ENCODE measurements at places on chromosomes 16 and 17. TPM values are rescaled to one million over a fixed set of nuclear protein-coding genes. Genes with fewer than 3 reads are reported as not detected.

DNA sequence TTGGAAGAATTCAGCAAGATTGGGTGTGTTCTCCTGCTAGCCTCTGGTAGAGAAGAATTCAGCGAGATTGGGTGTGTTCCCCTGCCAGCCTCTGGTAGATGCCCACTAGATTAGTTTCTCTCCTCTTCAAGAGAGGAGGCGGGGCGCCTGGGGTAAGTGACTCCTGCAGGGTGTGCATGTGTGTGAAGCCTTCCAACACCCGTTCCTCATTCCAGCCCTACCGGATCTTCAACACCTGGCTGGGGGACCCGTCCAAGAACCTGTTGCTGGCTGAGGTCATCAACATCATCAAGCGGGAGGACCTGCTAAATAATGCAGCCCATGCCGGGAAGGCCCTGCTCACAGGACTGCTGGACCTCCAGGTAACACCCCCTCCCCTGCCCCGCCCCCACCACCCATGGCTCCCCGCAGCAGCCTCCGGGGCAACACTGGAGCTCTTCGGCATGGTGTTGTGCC is 21.3 kb downstream of the TMEM186 start:
- H3K27me3 ChIP-seq = no peaks in the 10 kb centered on the region
- H3K4me1 ChIP-seq = no peaks in the 10 kb centered on the region
- no peak overlapping the region for H3K4me3 ChIP-seq
- H3K36me3 ChIP-seq = peaks cover 4% of the 10 kb centered on the region
- DNase-seq = no peak
- H3K27ac ChIP-seq = no peak overlapping the region

DNA sequence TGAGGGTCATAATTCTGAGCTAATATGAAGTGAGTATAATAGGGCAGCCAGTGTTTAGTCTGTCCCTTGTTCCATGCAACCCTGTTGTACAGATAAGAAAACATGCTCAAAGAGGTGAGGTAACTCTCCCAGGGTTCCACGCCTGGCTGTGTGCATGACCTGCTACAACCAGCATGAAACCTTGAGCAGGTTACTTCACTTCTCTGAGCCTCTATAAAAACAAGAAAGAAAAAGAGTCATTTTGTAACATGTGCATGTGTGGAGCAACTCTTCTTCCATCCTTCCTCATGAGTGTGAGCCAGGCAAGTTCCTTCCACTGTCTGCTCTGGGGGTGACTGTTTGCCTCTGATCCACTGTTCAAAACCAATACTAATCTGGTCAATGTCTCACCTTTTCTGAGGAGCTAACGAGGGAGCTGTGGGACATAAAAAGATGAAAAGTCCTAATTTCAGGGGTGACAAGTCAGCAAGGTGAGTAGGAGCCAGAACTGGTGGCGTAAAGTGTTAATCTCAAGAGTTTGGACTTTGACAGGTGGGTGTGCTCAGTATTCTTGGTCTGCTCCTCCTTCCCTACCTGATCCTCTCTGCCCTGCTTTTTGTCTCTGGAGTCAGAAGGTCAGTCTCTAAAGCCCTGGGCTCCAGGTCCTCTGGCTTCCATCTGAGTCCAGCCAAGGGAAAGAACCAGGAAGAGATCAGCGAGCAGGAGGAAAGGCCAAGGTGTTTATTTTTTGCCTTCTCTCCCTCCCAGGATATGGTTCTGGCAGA is 21.5 kb downstream of the GFOD2 start:
- DNase-seq = no peak
- no peaks in the 10 kb centered on the region for H3K27me3 ChIP-seq
- H3K36me3 ChIP-seq = no peaks in the 10 kb centered on the region
- no peaks in the 10 kb centered on the region for H3K4me1 ChIP-seq

DNA sequence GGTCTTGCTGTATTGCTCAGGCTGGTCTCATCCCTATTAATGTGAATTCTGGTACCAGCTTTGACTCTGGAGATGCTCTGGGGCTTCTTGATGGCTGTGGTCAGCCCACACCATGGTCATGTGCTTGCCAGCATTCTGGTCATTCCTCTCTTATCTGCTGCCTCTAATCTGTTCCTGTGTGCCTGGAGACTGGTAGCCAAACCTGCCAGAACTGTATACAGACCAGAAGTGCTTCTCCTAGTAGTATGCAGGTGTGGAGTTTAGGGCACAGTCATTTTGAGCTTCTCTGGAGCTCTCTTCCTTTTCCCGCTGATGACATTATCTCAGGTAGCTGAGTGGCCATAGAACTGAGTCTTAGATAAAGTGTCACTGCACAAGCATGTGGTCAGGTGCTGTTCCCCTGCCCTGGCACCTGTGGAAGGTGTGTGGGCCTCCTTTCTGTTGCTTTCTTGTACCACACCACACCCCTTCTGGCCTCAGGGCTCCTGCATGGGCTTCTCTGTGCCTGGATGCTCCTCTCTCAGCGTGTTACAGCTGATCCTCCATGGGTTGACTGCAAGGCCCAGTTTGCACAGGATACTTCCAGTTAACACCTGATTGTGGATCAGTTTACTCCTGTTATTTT is 162.7 kb downstream of the SPECC1 start:
- H3K36me3 ChIP-seq = no peaks in the 10 kb centered on the region
- DNase-seq = no peak
- no peaks in the 10 kb centered on the region for H3K4me1 ChIP-seq
- no peak overlapping the region for H3K4me3 ChIP-seq

- H3K36me3 ChIP-seq = peaks cover 8% of the 10 kb centered on the region
- H3K4me3 ChIP-seq = peak overlapping the region; percentile 97
- DNase-seq = no peak
- peaks cover 63% of the 10 kb centered on the region for H3K4me1 ChIP-seq
- peak overlapping the region; percentile 93 for H3K27ac ChIP-seq
Observed at GRCh38 chr16:68083861-68084503, 1.2 kb upstream of the NFATC3 start.

- no peaks in the 10 kb centered on the region for H3K4me1 ChIP-seq
- H3K36me3 ChIP-seq = no peaks in the 10 kb centered on the region
- no peak overlapping the region for H3K27ac ChIP-seq
- H3K4me3 ChIP-seq = no peak overlapping the region
- DNase-seq = no peak
Observed at GRCh38 chr16:80163339-80163738, 377.5 kb upstream of the DYNLRB2 start.

DNA sequence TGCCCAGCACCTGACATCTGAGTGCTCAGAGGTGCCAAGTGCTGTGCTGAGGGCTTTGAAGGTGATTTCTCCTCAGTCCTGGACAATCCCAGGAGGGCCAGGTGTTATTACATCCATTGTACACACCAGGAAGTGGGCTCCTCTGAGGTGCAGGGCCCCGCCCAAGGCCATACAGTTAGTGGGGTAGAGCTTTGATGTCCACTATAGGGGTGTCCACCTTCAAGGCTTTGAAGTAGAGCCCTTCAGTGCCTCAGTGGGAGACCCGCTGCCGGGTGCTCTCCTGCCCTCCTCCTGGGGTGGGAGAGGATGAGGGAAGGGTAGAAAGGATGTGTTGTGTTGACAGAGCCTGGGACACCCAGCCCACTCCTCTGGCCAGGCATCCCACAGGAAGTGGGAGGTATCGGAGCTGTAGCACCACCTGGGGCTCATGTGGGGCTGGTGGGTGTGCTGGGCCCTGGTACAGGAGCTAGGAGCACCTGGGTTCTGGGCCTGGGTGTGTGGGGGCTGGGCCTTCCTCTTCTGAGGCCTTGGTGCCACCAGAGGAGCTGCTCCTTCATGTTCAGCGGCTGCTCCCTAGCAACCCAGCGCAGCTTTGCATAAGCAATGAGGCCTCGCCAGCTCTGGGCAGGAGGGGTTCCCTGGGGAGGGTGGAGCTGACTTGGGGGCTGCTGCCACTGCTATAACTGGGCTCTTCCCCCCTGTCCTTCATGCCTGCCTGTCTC is 7.4 kb downstream of the LASP1 start:
- peak overlapping the region; percentile 54 for H3K4me3 ChIP-seq
- H3K36me3 ChIP-seq = peaks cover 8% of the 10 kb centered on the region
- H3K27ac ChIP-seq = peak overlapping the region; percentile 92
- no peaks in the 10 kb centered on the region for H3K27me3 ChIP-seq

- peaks cover 11% of the 10 kb centered on the region for H3K36me3 ChIP-seq
- H3K27ac ChIP-seq = no peak overlapping the region
- no peaks in the 10 kb centered on the region for H3K27me3 ChIP-seq
- no peak overlapping the region for H3K4me3 ChIP-seq
- H3K4me1 ChIP-seq = no peaks in the 10 kb centered on the region
Observed at GRCh38 chr16:3731126-3731935, 14.0 kb upstream of the TRAP1 start.

- no peak overlapping the region for H3K27ac ChIP-seq
- no peak overlapping the region for H3K4me3 ChIP-seq
- H3K4me1 ChIP-seq = no peaks in the 10 kb centered on the region
- no peaks in the 10 kb centered on the region for H3K36me3 ChIP-seq
Observed at GRCh38 chr17:43901861-43902589, 5.3 kb downstream of the MPP2 start.

DNA sequence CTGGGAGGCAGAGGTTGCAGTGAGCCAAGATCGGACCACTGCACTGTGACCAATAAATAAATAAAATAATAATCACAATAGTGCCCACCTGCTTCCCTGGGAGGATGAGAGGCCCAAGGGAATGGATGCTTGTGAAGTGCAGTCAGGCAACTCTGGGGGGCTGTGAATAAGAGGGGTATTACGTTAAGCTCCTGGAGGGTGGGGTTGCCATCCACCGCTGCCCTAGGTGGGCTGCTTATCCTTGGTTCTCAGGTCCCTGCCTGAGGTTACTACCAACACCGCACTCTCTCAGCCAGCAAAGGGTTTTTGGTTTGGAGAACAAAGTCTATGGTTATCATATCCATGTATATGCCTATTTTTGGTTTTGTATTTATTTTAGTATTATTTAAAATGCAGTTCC is 48.6 kb upstream of the CBFA2T3 start:
- DNase-seq = no peak
- peaks cover 8% of the 10 kb centered on the region for H3K27me3 ChIP-seq
- peaks cover 24% of the 10 kb centered on the region for H3K36me3 ChIP-seq
- H3K27ac ChIP-seq = peak overlapping the region; percentile 99

GRCh38 chr17:64400642-64401041 is 10.0 kb upstream of the PECAM1 start:
- H3K4me3 ChIP-seq = peak overlapping the region; percentile 8
- no peaks in the 10 kb centered on the region for H3K27me3 ChIP-seq
- no peak for DNase-seq
- no peak overlapping the region for H3K27ac ChIP-seq
- H3K36me3 ChIP-seq = no peaks in the 10 kb centered on the region

- H3K36me3 ChIP-seq = no peaks in the 10 kb centered on the region
- no peak overlapping the region for H3K4me3 ChIP-seq
- H3K27ac ChIP-seq = no peak overlapping the region
- no peak for DNase-seq
- H3K27me3 ChIP-seq = peaks cover 10% of the 10 kb centered on the region
Observed at GRCh38 chr17:841313-841712, 59.2 kb downstream of the MRM3 start.

GRCh38 chr17:8724451-8724850 is 20.2 kb downstream of the CCDC42 start:
- no peak overlapping the region for H3K4me3 ChIP-seq
- H3K27me3 ChIP-seq = peaks cover 9% of the 10 kb centered on the region
- DNase-seq = peak; percentile 57
- H3K27ac ChIP-seq = no peak overlapping the region
- H3K36me3 ChIP-seq = no peaks in the 10 kb centered on the region

- H3K27ac ChIP-seq = no peak overlapping the region
- H3K36me3 ChIP-seq = no peaks in the 10 kb centered on the region
- no peaks in the 10 kb centered on the region for H3K27me3 ChIP-seq
- peaks cover 6% of the 10 kb centered on the region for H3K4me1 ChIP-seq
- DNase-seq = no peak
- no peak overlapping the region for H3K4me3 ChIP-seq
Observed at GRCh38 chr16:78196502-78196901, 97.0 kb downstream of the WWOX start.

- no peak for DNase-seq
- no peak overlapping the region for H3K4me3 ChIP-seq
- H3K36me3 ChIP-seq = no peaks in the 10 kb centered on the region
- no peak overlapping the region for H3K27ac ChIP-seq
- no peaks in the 10 kb centered on the region for H3K27me3 ChIP-seq
Observed at GRCh38 chr16:52748741-52749140, 201.8 kb upstream of the TOX3 start.

DNA sequence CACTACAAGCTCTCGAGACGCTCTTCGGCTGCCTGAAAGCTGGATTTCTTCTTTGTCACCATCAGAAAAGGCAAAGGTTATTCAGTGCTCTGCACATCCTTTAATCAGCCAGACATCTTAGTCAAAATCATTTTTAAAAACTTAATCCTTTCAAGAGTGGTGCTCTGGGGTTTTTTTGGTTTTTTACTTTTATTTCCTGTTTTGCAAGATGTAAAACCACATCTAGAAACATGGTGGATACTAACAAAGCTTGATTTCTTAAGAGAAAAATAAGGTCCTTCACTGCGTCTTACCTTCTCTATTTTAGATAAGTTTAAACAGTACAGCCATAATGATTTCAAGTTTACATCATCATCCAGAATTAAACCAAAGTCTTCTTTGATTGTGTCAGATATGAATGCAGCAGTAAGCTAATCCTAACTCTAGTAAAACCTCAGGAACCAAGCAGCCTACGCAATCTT is 6.3 kb downstream of the ANKRD11 start:
- DNase-seq = no peak
- no peaks in the 10 kb centered on the region for H3K27me3 ChIP-seq
- peak overlapping the region; percentile 89 for H3K27ac ChIP-seq

GRCh38 chr17:4582691-4583090 is 1.6 kb upstream of the SMTNL2 start:
- no peak overlapping the region for H3K4me3 ChIP-seq
- H3K4me1 ChIP-seq = peaks cover 6% of the 10 kb centered on the region
- no peaks in the 10 kb centered on the region for H3K36me3 ChIP-seq
- no peak overlapping the region for H3K27ac ChIP-seq

Gene MSLN
- total RNA-seq = not detected

Gene PRSS53
- total RNA-seq = 5.1 TPM

Gene TMEM107
- total RNA-seq = 31.5 TPM

Gene MRPL28
- 80.6 TPM for total RNA-seq

Gene PFN1
- total RNA-seq = 1,741 TPM

Gene MYH8
- not detected for total RNA-seq

Gene CLN3
- 38.1 TPM for total RNA-seq

Gene OR1E2
- total RNA-seq = not detected

Gene DNASE1L2
- 0.88 TPM for total RNA-seq

Gene UBFD1
- total RNA-seq = 53.8 TPM

Gene SLC5A11
- 2.4 TPM for total RNA-seq

Gene TMEM106A
- 31.5 TPM for total RNA-seq

Data from natural killer cell treated with Interleukin-12 subunit alpha and Interleukin-12 subunit beta and Interleukin-15 and Interleukin-18, amount 100 ng/mL, for 72 hours (primary cell).